NCI-H1930 (cell line): ENCODE measurements at places on chromosomes 1 and 21.

- no peak for DNase-seq
Measured at GRCh38 chr1:51410568-51411460, 80.5 kb upstream of the TTC39A start.

- no peak for DNase-seq
Measured at GRCh38 chr1:40985875-40986274, 6.4 kb downstream of the CTPS1 start.

DNA sequence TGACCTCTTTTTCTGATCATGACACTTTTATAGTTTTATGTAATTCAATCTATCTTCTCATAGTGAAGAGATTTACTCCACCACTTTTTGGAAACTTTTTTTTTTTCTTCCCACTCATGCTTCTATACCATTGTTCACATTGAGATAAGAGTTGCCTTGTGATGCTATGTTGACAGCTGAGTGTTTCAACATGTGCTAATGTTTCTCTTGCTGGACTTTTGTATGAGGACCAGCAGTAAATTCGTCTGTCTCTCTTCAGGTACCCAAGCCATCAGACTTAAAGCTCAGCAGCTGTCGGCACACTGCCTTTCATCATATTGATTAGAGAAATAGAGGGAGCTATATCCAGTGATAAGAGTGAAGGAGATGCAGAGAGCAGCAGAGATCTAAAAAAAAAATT lies 227.0 kb downstream of the GRIK1 start:
- DNase-seq = no peak

GRCh38 chr1:14514739-14515138 lies 83.7 kb upstream of the KAZN start:
- DNase-seq = no peak

GRCh38 chr1:221165839-221166500 lies 286.7 kb downstream of the HLX start:
- no peak for DNase-seq

- DNase-seq = no peak
Measured at GRCh38 chr1:30649321-30649991, 73.9 kb downstream of the MATN1 start.

- DNase-seq = no peak
Measured at GRCh38 chr21:41675574-41675973, 91.3 kb downstream of the RIPK4 start.

DNA sequence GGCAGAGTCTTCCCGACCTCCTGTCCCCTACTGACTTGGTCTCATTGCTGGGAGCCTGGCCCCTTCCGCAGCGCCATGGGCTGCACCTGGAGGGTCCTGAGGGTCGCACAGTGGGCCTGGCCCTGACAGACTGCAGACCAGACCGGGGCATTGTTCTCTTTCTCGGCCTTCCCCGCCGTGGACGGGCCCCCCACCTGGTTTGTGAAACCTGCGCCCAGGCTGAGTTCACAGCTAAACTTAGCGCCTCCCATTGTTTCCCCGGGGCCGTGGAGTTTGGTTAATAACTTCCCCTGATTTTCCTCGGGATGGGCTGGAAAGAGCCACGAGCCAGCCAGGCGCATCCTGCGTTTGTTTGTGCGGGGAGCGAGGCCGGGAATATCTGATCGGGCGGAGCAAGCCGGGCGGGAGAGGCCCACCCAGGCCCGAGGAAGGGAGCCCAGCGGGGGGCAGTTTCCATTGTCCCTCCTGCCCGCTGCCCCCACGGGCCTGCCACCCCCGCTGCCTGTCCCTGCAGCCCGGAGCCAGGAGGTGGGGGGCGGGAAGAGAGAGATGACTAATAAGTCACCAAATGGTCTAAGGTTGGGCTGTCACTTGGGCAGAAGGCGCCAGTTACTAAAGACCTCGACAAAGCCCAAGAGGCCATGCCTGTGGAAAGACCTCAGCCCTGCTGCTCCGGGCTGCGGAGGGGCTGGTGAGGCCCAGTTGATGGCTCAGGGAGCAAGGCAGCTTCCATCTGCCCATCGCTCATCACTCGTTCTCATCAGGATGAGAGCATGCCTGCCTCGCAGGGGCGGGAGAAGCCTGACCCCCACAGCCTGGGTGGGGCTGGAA lies 39.0 kb upstream of the ARHGEF16 start:
- no peak for DNase-seq

DNA sequence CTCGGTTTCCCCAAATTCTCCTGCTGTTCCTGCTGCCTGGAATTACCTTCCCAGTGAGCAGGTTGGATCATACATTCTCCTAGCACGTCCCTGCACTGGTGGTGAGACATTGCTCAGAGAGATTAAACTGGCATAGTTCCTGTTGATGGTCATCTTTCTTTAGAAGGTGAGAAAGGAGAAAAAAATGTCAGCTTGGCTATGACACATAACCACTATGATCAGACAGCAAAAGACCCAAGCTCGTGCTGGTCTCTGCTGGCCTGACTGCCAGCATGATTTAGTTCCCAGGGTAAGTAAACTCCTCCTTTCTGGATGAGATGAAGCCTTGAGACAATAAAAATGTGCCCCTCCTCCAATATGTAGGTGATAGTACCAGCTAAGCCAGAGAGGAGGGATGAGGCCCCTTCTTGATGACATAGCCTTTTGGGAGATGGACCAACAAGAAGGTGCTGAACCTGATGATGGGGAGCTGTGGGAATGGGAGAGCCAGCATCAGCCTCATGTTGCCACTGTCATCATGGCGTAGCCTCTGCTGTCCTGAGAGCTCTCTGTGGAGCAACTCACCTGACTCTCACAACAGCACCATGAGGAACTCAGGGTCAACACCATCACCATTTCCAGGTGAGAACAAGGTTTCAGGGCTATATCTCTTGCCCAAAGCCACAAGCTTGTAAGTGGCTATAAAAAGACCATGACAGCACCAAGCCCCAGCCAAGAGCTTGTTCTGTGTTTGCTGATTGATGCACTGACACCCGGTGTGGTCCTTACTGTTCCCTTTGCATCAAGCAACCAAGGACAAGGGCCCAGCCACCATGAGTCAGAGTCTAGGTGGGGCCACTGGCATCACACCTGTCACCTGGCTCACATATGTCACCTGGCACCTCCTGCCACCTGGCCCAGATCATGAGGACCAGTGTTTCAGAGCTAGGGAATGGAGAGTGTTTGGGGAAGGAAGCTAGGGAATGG lies 200.0 kb downstream of the MATN1 start:
- DNase-seq = no peak

DNA sequence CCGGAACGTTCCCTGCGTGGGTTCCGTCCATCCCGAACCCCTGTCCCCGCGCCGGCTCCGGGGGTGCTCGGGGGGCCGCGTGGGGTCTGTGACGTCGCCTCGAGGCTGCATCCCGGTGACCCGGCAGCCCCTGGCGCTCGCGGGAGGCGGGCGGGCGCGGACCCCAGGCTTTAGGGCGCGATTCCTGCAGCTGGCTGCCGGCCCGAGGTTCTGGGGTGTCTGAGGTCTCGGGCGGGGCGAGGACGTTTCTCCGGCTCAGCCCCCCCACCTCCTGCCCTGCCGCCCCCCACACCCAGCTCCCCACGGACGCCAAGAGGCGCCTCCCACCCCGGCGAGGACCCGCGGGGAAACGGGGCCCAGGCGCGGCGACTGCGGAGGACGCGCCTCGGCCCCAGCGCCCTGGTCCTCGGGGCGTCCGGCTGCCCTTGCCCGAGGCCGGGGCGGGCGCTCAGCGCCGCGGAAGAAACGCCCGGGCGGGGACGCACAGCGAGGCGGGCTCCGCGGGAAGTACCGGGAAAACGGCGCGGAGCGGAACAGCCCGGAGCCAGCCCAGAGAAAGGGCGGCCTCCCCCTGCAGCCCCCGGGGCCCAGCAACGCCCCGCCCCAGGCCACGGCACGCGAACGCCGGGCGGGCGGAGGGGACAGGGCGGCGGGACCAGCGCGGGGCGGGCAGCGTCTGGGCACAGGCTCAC lies 1.3 kb upstream of the PCBP3 start:
- DNase-seq = no peak

GRCh38 chr1:44264451-44264771 lies 51.1 kb downstream of the DMAP1 start:
- no peak for DNase-seq

DNA sequence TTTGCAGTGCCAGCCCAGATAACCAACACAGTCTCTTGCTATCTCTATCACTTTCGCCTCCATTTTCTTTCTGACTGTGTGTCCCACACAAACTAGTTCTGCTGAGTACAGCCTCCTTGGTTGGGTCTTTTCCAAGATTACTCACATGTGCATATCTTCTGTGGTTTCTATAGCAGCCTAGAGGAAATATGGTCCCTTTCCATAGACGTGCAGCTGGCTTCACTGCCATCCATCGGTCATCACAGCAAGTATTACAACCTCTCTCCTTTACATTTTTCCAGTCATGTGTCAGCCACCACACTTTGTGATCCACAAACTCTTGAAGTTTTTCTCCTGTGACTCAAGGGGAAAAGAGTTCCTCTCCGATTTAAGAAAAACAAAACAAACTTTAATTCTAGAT lies 893.4 kb upstream of the ADGRL4 start:
- DNase-seq = no peak

DNA sequence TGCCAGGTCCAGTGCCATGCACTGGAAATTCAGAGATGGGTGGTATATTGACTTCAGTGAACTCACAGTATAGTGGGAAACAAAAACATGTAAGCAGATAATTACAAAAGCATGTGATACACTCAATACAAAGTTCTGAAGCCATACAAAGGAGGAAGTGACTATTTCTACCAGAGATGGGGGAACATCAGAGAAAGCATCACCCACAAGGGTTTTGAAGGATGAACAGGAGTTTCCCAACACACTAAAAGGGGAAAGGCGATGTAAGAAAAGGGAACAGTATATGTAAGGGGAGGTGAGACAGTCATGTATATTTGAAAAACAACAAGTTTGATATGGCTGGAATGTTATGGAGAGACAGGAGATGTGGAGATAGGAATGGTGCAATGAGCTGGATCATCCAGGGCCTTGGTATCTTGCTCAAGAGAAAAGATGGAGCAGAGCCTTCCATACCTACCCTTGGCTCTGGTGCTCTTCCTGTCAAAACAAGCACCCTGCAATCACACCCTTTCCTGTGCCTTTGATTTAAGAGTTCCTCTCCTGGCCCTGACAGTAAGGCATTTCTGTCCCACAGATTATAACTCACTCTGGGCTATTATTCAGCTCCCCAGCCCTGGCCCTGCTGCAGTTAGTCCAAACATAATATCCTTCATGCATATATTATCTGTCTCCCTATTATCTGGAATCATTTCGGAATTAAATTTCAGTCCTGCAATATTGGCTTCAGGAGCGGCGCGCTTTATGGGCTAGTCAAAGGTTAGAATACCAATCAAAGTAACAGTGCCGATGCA lies 60.5 kb downstream of the DMAP1 start:
- no peak for DNase-seq

DNA sequence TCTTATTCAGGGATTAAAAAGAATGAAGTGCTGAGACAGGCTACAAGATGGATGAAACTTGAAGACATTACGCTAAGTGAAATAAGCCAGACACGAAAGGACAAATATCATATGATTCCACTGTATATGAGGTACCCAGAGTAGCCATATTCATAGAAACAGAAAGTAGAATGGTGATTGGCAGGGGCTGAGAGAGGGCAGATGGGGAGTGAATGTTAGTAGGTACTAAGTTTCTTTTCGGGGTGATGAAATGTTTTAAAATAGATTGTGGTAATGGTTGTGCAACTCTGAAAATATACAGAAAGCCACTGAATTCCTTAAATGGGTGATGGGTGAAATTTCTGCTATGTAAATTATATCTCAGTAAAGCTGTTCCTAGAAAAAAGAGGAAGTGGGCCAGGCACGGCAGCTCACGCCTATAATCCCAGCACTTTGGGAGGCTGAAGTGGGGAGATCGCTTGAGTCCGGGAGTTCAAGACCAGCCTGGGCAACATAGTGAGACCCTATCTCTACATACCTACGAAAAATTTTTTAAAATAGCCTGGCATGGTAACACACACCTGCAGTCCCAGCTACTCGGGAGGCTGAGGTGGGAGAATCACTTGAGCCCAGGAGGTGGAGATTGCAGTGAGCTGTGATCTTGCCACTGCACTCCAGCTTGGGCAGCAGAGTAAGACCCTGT lies 15.9 kb downstream of the SLC27A3 start:
- DNase-seq = no peak

- DNase-seq = no peak
Measured at GRCh38 chr1:207045453-207045852, 5.6 kb downstream of the YOD1 start.

DNA sequence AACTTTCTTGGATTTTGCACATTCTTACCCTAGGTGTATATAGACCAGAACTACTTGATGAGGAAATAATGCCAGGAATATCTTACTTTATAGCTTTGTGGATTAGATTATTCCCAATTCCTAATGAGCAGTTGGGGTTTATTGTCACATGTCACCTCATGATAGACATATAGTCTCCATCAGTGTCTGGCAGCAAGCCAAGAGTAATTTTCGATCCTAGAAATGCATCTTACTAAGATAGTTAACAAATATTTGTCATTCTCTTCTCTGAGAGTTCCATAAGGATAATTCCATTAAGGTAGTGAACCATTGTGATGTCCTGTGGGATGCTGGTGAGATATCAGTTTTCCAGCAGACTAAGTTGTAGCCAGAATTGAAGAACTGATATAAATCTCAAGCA lies 1282.9 kb upstream of the B3GALT2 start:
- DNase-seq = no peak

- DNase-seq = no peak
Measured at GRCh38 chr1:3292868-3293562, 161.4 kb upstream of the ARHGEF16 start.

- no peak for DNase-seq
Measured at GRCh38 chr1:248621770-248622169, 13.1 kb downstream of the OR2T11 start.

GRCh38 chr21:16536643-16537434 lies 807.1 kb downstream of the USP25 start:
- DNase-seq = no peak

GRCh38 chr1:117652421-117652820 lies 46.6 kb downstream of the TENT5C start:
- no peak for DNase-seq

GRCh38 chr1:10155087-10155712 lies 55.2 kb upstream of the KIF1B start:
- no peak for DNase-seq

- no peak for DNase-seq
Measured at GRCh38 chr1:156286061-156286460, 1.9 kb downstream of the TMEM79 start.

DNA sequence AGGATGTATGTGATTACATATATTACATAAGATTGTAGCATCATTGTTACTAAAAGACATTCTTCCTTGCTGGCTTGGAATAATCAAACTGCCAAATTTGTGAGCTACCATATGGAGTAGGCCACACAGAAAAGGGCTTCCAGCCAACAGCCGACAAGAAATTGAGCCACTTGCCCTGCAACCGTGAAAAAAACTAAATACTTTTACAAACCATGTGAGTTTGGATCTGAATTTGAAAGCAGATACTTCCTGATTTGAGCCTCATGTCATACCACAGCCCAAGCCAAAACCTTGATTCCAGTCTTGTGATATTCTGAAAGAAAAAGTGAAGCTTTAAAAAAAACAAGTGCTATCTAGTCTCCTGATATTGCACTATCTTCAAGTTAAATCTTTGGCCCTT lies 55.6 kb upstream of the PRMT6 start:
- no peak for DNase-seq

- DNase-seq = no peak
Measured at GRCh38 chr1:167076136-167076710, 14.0 kb downstream of the GPA33 start.
